ENCODE measurements at places on chromosomes 4 and X.

DNA sequence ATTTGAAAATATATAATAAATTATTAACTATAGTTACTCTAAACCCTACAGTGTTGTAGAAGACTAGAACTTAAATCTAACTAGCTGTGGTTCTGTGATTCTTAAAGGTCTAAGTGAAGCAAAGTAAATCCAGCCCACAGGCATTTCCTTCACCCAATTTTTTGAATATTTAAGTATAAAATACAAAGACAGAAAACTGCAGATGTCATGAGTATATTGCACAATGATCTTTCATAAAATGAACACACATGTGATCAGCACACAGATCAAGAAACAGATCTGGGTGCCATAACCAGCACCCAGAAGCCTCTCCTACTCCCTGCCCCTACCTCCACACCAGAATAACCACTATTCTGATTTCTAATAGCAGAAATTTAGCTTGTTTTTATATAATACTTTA, 82.9 kb downstream of the CAMK2D start:
- H3K4me3 ChIP-seq = no peak overlapping the region
- H3K27ac ChIP-seq = no peak overlapping the region
- no peaks in the 10 kb centered on the region for H3K27me3 ChIP-seq
- no peak for DNase-seq
- peaks cover 12% of the 10 kb centered on the region for H3K4me1 ChIP-seq

DNA sequence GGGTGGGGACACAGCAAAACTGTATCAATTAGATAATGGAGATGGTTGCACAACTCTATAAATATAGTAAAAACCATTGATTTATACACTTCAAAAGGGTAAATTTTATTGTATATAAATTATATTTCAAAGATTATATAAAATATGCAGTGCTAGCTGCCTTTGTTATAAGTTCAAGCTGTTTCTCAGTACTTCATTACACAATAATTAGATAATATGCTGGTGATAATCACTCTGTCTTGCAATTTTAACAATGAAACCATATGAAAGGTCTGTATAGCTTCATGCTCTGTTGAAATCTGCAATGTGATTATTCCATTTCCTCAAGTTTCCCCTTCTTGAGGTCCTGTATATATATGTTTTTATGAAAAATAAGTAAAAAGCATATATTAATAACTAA, 73.4 kb upstream of the PLS3 start:
- H3K36me3 ChIP-seq = no peaks in the 10 kb centered on the region
- no peak overlapping the region for H3K27ac ChIP-seq
- H3K4me3 ChIP-seq = no peak overlapping the region
- no peak for DNase-seq
- no peaks in the 10 kb centered on the region for H3K4me1 ChIP-seq
- H3K27me3 ChIP-seq = no peaks in the 10 kb centered on the region

DNA sequence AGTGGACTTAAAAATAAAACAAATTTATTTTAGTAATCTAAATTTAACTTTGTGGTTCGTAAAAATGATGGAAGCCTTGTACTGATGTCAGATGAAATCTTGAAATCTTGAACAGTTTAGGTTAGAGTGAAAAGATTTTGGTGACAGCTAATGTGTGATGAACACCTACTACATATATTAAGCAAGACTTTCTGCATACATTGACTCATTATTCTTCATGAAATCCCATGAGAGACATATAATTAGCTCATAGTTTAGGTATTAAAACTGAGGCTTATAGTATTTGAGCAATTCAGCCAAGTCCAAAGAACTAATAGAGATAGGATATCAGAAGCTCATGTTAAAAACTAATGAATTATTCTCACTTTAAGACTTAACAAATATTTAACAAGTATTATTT, 66.9 kb upstream of the PCDH7 start:
- H3K36me3 ChIP-seq = no peaks in the 10 kb centered on the region
- no peaks in the 10 kb centered on the region for H3K27me3 ChIP-seq
- no peaks in the 10 kb centered on the region for H3K4me1 ChIP-seq
- DNase-seq = no peak
- no peak overlapping the region for H3K4me3 ChIP-seq

DNA sequence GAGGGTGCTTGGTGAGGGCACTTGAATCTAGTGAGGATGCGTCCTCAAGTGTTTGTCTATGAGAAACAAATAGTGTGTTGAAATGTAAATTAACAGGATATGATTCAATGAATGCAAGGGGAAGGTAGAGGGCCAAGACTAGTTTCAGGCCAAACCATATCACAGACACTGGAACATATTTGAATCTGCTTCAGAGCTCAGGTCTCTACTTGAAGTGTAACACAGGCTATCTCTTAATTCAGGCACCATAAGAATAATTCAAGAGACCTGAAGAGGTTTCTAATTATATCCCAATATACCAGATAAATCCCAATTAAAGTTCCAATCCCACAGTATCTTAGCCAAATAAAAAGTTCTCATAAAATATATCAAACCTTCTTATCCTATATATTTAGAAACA, 146.5 kb upstream of the INTU start:
- DNase-seq = no peak
- no peaks in the 10 kb centered on the region for H3K4me1 ChIP-seq
- no peak overlapping the region for H3K4me3 ChIP-seq
- H3K27ac ChIP-seq = no peak overlapping the region
- H3K36me3 ChIP-seq = no peaks in the 10 kb centered on the region
- no peaks in the 10 kb centered on the region for H3K27me3 ChIP-seq

DNA sequence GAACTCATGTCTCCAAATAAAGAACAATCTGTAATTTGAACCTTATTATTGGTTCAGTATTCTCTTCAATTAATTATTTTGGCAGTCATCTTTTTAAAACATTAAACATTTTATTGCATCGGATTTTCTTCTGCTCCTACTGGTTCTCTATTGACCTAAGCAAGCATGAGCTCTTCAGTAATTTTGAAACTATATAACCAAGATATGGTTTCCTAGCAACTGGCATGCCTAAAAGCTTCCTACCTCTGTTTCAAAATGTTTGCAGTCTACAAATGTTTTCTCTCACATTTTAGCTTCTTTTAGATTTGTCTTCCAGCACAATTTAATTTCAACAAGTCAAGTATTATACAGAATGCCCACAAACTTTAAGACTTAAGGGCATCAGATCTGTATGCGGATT, 371.3 kb downstream of the GPM6A start:
- no peak overlapping the region for H3K27ac ChIP-seq
- no peak for DNase-seq
- no peaks in the 10 kb centered on the region for H3K27me3 ChIP-seq
- no peak overlapping the region for H3K4me3 ChIP-seq
- no peaks in the 10 kb centered on the region for H3K4me1 ChIP-seq

DNA sequence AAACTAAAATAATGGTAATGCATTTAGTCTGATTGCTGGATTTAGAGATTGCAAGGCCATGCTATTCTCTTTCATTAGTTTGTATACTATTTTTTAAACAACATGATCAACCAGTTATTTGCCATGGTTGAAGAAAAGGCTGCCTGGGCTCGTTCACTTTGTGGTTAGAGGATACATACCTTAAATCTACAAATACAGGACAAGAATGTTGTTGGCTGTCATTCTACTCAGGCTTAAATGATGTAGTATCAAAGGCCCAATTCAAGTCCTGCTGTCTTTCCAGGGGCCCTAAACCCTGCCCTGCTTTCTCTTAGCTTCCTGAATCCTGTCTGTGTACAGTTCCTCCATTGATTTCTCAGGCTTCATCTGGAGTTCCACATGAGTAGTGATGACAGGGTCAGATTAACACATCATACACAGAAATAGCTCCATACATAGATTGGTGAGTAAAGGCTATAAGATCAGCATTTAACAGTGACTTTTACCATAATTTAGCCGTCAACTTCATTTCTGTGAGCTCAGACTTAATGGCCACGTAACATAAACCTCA, 114.9 kb upstream of the GPRIN3 start:
- no peak overlapping the region for H3K27ac ChIP-seq
- H3K4me3 ChIP-seq = no peak overlapping the region
- H3K4me1 ChIP-seq = no peaks in the 10 kb centered on the region
- H3K36me3 ChIP-seq = no peaks in the 10 kb centered on the region
